Fibroblast of lung (primary cell): ENCODE measurements at places on chromosomes 12 and 14. TPM values are rescaled to one million over a fixed set of nuclear protein-coding genes. Genes with fewer than 3 reads are reported as not detected.

Gene FAR2
- total RNA-seq, result 5.4 and 9.2 TPM in 2 replicates

GRCh38 chr12:52197371-52198231, 5.8 kb upstream of the KRT80 start:
- no peaks in the 10 kb centered on the region for H3K27me3 ChIP-seq
- no peak overlapping the region for H3K4me3 ChIP-seq
- no peaks in the 10 kb centered on the region for H3K36me3 ChIP-seq
- H3K27ac ChIP-seq, result no peak overlapping the region
- H3K4me1 ChIP-seq, result peaks cover 15% of the 10 kb centered on the region

Gene HSPB8
- total RNA-seq, result 21.3 and 23.8 TPM in 2 replicates

Gene ZFC3H1
- 21.8 and 30.7 TPM in 2 replicates for total RNA-seq

- DNase-seq, result no peak
- H3K36me3 ChIP-seq, result no peaks in the 10 kb centered on the region
- H3K27me3 ChIP-seq, result peaks cover 3% of the 10 kb centered on the region
These were observed 47.5 kb downstream of the EIF2S3B start for GRCh38 chr12:10553148-10553547.

- DNase-seq, result no peak
- no peaks in the 10 kb centered on the region for H3K27me3 ChIP-seq
- H3K4me1 ChIP-seq, result no peaks in the 10 kb centered on the region
These were observed 19.6 kb downstream of the CLMN start for GRCh38 chr14:95300002-95300696.

- H3K36me3 ChIP-seq, result no peaks in the 10 kb centered on the region
- no peak for DNase-seq
- H3K27ac ChIP-seq, result no peak overlapping the region
- no peaks in the 10 kb centered on the region for H3K4me1 ChIP-seq
- H3K4me3 ChIP-seq, result no peak overlapping the region
These were observed 87.9 kb downstream of the GAS2L3 start for GRCh38 chr12:100661300-100661951.

Gene ST8SIA1
- total RNA-seq, result 5.9 and 23.9 TPM in 2 replicates

Gene NOXRED1
- 0.26 and 0.83 TPM in 2 replicates for total RNA-seq

GRCh38 chr12:50211392-50212070, 44.4 kb upstream of the CERS5 start:
- DNase-seq, result no peak
- no peaks in the 10 kb centered on the region for H3K27me3 ChIP-seq
- H3K4me1 ChIP-seq, result peaks cover 2% of the 10 kb centered on the region
- no peak overlapping the region for H3K4me3 ChIP-seq

DNA sequence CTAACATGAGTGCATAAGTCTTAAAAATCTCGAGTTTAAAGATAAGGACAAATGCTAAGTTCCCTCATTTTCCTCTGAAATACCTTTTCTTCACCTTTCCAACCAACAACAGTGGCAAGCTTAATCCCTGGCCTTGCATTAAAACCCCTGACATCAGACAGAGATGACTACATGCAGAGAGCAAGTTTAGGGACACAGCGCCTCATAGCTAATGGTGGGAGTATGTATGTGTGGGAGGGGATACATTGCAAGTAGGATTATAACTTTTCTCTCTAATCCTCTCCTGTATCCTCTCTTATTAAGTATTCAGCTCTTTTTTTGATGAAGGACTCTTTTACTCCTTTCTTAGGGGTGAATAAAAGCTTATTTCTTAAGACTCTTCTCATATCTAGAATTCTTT, 547.1 kb downstream of the CCER1 start:
- no peaks in the 10 kb centered on the region for H3K27me3 ChIP-seq
- H3K4me1 ChIP-seq, result no peaks in the 10 kb centered on the region
- no peaks in the 10 kb centered on the region for H3K36me3 ChIP-seq
- no peak overlapping the region for H3K27ac ChIP-seq

GRCh38 chr14:34496007-34496678, 34.1 kb upstream of the SPTSSA start:
- no peak for DNase-seq
- no peaks in the 10 kb centered on the region for H3K36me3 ChIP-seq
- H3K4me1 ChIP-seq, result peaks cover 8% of the 10 kb centered on the region
- H3K27me3 ChIP-seq, result no peaks in the 10 kb centered on the region
- no peak overlapping the region for H3K4me3 ChIP-seq

DNA sequence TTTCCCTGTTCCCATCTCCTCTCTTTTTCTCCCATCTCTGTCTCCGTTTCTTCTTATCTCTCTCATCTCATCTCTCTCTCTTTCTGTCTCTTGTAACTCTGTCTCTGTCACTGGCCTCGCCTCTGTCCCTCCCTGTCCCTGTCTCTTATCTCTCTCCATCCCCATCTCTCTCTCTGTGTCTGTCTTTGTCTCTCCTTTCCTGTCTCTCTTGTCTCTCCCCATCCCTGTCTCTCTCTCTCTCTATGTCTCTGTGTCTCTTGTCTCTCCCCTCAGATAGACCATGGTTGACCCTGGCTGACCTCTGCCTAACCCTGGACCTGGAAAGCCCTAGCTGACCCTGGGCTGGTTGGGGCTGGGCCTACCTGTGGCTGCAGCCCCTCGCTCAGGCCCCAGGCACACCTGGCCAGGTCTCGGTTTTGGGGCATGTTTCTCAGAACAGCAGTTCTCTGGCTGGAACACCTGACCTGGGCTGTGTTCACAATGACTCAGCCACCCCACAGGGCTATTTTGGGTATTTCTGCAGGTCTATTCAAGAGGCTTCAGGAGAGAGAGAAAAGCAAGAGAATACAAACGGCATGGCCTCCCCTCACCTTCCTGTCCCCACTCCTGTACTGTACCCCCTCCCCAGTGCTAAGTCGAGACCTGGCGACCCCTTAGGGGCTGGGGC, 174.4 kb downstream of the TMEM121 start:
- no peak overlapping the region for H3K27ac ChIP-seq
- H3K4me3 ChIP-seq, result no peak overlapping the region
- H3K4me1 ChIP-seq, result no peaks in the 10 kb centered on the region
- H3K36me3 ChIP-seq, result no peaks in the 10 kb centered on the region
- no peaks in the 10 kb centered on the region for H3K27me3 ChIP-seq

- no peak overlapping the region for H3K27ac ChIP-seq
- no peaks in the 10 kb centered on the region for H3K4me1 ChIP-seq
- no peak overlapping the region for H3K4me3 ChIP-seq
- H3K27me3 ChIP-seq, result no peaks in the 10 kb centered on the region
These were observed 66.7 kb downstream of the CCER1 start for GRCh38 chr12:90888316-90888715.

DNA sequence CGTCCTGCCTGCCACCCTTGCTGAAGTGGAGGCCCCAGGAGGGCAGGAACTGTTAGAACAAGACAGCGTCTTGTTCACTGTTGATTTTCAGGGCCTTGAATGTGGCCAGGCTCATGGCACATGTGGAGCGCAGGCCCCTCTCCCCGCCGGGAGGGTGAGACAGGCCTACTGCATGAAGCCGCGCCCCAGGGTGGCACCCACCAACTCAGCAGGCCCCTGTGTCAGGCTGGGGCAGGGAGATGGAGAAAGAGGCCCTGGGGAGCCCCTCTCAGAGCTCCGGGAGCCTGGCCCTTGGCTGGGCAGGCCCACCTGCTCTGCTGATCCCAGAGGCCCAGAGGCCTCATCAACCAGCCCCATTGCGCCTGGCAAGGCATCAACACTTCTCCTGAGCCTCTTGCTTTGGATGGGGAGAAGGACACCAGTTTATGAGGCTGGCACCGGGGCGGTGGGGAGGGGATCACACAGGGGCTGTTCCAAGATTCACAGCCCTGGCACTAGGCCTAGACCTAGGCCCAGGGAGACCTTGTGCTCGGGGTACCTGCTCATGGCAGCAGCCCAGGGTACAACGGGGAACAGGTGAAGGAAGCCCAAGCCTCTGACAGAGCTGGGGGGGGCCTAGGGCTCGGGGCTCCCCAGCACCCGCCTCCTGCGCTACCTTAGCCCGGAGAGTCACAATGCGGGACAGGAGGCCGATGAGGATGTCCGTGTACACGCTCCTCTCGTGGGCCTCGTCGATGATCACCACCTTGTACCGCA, 18.1 kb downstream of the DHX37 start:
- no peaks in the 10 kb centered on the region for H3K4me1 ChIP-seq
- no peak overlapping the region for H3K27ac ChIP-seq
- peaks cover 19% of the 10 kb centered on the region for H3K36me3 ChIP-seq
- no peak overlapping the region for H3K4me3 ChIP-seq

DNA sequence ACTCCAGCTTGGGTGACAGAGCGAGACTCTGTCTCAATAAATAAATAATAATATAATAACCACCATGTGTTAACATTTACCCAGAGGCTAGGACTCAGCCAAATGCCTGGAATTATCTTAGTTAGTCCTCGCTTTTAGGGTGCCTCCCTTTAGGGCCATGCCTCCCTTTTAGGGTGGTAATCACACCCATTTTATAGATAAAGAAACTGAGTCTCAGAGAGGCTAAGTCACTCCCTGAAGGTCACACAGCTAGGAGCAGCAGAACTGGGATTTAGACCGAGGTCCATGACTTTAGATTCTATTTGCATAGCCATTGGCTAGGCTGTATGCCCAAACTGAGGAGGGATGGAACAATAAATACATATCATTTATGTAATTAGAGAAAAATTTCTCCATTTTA, 11.4 kb downstream of the TESC start:
- H3K36me3 ChIP-seq, result no peaks in the 10 kb centered on the region
- H3K4me3 ChIP-seq, result no peak overlapping the region
- no peak for DNase-seq
- no peak overlapping the region for H3K27ac ChIP-seq
- H3K27me3 ChIP-seq, result peaks cover 2% of the 10 kb centered on the region
- H3K4me1 ChIP-seq, result no peaks in the 10 kb centered on the region

GRCh38 chr14:68791078-68791901, 1.6 kb downstream of the ZFP36L1 start:
- no peaks in the 10 kb centered on the region for H3K27me3 ChIP-seq
- peak overlapping the region; percentile 91 for H3K4me3 ChIP-seq
- H3K27ac ChIP-seq, result peak overlapping the region; percentile 100
- peak; percentile 54 for DNase-seq
- peaks cover 13% of the 10 kb centered on the region for H3K4me1 ChIP-seq

DNA sequence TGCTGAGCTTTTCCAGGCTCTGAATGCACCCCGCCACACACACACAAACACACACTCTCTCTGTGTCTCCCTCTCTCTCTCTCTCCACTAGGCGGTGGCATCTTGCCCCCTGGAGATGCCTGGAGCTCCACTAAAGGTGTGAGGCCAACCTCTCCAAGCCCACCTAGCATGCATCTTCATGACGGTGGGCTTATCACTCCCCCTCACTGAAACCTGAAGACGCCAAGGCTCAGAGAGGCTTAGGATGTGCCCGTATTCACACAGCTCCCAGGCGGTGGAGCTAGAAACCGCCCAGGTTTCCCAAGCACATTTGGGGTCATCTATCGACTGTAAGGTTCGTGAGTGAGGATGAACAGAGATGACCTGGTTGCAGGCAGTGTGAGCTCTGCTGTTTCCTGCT, 42.6 kb upstream of the BCL11B start:
- no peak for DNase-seq
- H3K4me3 ChIP-seq, result no peak overlapping the region
- no peaks in the 10 kb centered on the region for H3K27me3 ChIP-seq
- H3K4me1 ChIP-seq, result no peaks in the 10 kb centered on the region
- no peak overlapping the region for H3K27ac ChIP-seq

GRCh38 chr14:87601036-87601435, 391.9 kb downstream of the GALC start:
- H3K4me1 ChIP-seq, result no peaks in the 10 kb centered on the region
- H3K36me3 ChIP-seq, result no peaks in the 10 kb centered on the region
- no peak overlapping the region for H3K4me3 ChIP-seq

Gene CLECL1
- not detected in 2 replicates for total RNA-seq

DNA sequence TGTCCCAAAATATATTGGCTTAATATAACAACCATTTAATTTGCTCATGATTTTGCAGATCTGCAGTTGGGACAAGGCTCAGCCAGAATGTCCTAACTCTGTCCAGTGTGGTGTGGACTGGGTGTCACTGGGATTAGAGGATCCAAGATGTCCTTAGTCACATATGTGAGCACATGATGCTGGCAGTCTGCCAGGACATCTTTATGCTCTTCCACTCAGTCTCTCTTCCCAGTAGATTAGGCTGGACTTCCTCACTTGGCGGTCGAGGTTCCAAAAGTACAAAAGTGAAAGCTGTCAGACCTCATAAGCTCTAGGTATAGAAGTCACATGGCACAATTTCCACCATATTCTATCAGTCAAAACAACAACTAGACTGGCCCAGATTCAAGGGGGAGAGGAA, 167.9 kb upstream of the NTF3 start:
- no peaks in the 10 kb centered on the region for H3K36me3 ChIP-seq
- DNase-seq, result no peak
- no peaks in the 10 kb centered on the region for H3K27me3 ChIP-seq
- H3K4me1 ChIP-seq, result peaks cover 13% of the 10 kb centered on the region
- no peak overlapping the region for H3K27ac ChIP-seq

Gene GPRC5D
- not detected in 2 replicates for total RNA-seq

Gene WSCD2
- total RNA-seq, result under 0.01 TPM in 1 of 2 replicates, not detected in the other

Gene TSHR
- total RNA-seq, result not detected in 2 replicates

DNA sequence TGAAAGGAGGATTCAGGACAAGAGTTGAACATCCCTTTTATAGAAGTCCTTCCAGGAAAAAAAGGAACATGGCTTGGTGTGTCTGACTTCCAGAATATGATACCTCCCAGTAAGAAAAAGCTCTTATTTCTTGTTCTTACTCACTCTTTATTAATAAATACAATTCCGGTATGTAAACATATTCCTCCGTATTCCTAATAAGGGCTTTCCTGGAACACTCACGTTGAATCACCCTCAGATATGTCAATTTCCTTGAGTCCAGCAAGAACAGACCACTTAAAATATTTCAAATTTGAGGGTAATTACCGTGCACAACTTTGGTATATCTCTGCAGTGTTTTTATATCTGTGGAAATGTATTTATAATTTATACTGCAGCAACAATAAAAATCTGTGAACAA, 385.6 kb downstream of the SYT1 start:
- no peak overlapping the region for H3K27ac ChIP-seq
- H3K36me3 ChIP-seq, result no peaks in the 10 kb centered on the region
- DNase-seq, result peak; percentile 79
- H3K4me1 ChIP-seq, result no peaks in the 10 kb centered on the region
- no peaks in the 10 kb centered on the region for H3K27me3 ChIP-seq

- H3K4me1 ChIP-seq, result no peaks in the 10 kb centered on the region
- H3K36me3 ChIP-seq, result no peaks in the 10 kb centered on the region
- no peak overlapping the region for H3K4me3 ChIP-seq
- no peak for DNase-seq
- no peak overlapping the region for H3K27ac ChIP-seq
- no peaks in the 10 kb centered on the region for H3K27me3 ChIP-seq
These were observed 785.3 kb downstream of the TRHDE start for GRCh38 chr12:73057428-73057827.

DNA sequence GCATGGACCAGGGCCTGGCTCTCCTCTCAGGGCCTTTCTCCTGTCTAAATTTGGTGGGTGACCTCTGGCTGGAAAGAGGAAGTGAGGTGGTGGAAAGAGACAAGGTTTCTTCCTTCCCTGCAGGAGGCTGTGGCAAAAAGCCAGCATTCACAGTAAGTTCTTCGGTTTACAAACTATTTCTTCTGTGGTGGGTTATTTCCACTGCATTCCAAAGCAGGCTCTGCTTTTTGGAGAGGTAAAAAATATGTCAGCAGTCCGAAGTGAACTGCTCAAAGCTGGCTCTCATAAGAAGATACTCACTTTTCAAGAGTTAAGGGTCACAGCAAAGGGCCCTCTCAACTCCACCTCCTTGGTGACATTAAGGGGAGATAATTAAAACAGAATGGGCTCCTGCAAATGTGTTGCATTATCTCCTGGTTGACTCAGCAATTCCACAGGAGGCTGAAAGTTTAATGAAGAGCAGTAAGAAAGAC, 48.9 kb upstream of the POC1B start:
- no peak overlapping the region for H3K4me3 ChIP-seq
- no peaks in the 10 kb centered on the region for H3K36me3 ChIP-seq
- peak; percentile 89 for DNase-seq
- H3K27ac ChIP-seq, result peak overlapping the region; percentile 16

- H3K4me1 ChIP-seq, result no peaks in the 10 kb centered on the region
- no peaks in the 10 kb centered on the region for H3K36me3 ChIP-seq
- DNase-seq, result no peak
- H3K27ac ChIP-seq, result no peak overlapping the region
These were observed 11.5 kb downstream of the ADAMTS20 start for GRCh38 chr12:43540470-43540869.
